ENCODE measurements at places on chromosomes 6 and 20.

DNA sequence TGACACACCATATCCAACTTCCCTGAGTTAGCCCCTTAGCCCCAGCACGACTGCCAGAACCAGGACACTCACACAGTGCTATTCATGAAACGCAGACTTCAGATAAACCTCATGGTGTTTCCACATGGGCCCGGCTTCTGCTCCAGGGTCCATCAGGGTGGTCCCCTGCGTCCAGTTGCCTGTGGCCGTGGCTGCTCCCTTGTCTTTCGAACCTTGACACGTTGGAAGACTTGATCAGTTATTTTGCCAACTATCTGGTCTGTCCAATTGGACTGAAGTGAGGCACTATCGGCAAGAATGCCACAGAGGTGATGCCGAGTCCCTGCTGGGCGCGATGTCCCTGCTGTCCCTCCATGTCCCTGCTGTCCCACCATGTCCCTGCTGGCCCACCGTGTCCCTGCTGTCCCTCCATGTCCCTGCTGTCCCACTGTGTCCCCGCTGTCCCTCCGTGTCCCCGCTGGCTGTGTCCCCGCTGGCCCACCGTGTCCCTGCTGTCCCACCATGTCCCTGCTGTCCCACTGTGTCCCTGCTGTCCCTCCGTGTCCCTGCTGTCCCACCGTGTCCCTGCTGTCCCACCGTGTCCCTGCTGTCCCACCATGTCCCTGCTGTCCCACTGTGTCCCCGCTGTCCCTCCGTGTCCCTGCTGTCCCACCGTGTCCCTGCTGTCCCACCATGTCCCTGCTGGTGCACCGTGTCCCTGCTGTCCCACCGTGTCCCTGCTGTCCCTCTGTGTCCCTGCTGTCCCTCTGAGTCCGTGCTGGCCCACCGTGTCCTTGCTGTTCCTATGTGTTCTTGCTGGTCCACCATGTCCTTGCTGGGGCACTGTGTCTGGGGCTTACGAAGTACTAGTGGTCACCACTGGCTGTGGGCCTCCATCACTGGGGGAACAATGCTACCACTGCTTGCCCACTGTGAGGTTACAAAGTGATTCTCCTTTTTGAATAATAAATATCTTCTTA is 251.4 kb downstream of the DLL1 start:
- DNase-seq, result no peak

DNA sequence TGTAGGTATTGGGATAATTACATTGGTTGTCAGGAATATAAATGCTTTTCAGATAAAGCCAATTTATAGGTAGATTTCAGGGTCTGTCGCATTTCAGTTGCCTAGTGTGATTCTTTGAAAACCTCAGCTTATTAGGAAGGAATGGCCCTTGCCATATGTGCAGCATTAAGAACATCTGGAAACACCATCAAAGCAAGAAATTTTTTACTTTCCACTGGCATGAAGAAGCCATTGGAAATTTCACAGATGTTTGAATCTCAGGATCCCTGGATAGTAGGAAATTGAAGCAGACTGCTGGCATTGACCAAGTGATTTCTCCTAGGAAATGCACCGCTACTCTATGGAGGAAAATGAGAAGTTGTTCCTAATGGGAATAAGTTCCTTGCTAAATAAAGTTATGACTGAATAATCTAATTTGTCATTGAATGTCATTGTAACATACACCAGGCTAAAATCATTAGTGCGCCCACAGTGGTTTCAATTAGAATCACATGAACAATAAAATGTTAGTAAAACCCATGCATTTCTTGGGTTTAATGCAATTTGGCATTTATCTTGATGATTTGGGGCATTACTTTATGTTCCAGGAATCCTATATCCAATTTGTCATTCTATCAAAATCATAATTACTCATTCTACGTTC is 950.1 kb downstream of the EPHA7 start:
- no peak for DNase-seq

DNA sequence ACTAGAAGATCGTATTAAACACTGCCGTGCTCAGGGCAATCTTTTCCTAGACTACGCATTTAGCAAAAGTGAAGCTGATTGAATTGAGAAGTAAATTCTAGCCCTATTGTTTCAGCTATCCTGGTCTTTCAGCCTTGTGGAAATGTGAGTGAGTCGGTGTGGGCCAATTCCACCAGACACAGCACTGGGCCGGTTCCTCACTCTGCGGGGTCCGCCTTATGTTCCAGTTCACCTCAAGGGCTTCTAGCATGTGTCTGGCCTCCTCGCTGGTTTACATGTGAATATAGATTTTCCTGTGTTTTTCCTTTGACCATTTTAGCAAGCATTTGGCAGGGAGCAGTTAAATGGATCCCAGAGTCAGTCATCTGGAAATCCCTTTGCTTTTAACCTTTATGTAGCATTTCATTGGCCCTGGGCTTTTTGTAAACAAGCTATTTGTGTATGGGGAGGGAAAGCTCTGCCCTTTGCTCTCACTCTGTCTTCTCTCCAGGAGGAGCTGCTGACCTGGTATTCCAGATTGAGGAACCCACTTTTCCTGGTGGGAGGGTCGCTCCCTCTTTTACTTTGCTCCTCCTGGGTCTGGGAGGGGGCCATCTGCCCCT is 12.4 kb upstream of the GTSF1L start:
- no peak for DNase-seq

DNA sequence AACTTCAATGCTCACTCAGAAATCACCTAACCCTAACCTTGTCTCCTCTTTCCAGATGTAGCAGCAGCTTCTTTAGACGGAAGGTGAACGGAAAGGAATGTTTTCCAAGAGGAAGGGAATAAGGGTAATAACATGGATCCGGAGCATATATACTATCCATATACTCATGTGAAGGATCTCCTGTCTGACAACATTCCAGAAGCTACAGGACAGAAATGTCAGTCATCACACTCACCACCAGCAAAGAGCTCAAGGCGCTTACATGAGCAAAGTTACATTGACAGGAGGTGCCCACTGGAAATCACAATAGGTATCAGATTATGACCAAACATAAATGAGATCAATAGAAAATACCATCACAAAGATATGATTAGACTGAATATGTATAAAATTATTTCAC is 122.1 kb upstream of the CCDC28A start:
- no peak for DNase-seq

- DNase-seq, result no peak
These were observed 4.5 kb upstream of the ALDH8A1 start for GRCh38 chr6:134954272-134955000.

GRCh38 chr20:673603-674001 is 2.0 kb downstream of the SCRT2 start:
- no peak for DNase-seq

DNA sequence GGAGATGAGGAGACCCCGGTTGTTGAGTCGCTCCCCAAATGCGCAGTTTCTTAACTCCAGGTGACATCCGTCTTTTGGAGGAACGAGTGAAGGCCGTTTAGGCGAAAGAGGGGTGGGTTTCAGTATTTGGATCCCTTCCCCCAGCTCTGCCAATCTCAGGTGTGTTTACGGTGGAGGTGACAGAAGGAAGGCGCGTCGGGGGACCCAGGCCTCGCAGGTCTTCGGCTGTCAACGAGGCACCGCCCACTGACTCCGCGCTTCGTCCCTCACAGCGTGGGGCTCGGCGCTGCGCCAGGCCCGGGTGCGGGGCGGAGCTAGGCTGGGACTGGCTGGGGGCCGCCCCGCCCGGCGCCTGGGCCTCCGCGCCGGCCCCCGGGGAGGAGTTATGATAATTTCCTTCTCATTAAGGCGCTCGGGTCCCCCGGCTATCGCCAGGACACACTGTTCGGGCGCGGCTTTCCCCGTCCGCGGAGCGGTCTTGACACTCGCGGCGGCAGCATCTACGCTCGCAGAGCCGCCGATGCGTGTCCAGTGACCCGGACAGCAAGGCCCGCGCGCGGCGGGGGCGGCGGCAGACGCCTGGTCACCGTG is at the start of gene TFAP2C:
TSS of gene TFAP2C (plus strand) at position 434 of the 591 bp plus-strand sequence. CDS start 239 bp downstream, outside the sequence.
- no peak for DNase-seq

- DNase-seq, result no peak
These were observed 25.6 kb downstream of the FUCA2 start for GRCh38 chr6:143485967-143486366.

DNA sequence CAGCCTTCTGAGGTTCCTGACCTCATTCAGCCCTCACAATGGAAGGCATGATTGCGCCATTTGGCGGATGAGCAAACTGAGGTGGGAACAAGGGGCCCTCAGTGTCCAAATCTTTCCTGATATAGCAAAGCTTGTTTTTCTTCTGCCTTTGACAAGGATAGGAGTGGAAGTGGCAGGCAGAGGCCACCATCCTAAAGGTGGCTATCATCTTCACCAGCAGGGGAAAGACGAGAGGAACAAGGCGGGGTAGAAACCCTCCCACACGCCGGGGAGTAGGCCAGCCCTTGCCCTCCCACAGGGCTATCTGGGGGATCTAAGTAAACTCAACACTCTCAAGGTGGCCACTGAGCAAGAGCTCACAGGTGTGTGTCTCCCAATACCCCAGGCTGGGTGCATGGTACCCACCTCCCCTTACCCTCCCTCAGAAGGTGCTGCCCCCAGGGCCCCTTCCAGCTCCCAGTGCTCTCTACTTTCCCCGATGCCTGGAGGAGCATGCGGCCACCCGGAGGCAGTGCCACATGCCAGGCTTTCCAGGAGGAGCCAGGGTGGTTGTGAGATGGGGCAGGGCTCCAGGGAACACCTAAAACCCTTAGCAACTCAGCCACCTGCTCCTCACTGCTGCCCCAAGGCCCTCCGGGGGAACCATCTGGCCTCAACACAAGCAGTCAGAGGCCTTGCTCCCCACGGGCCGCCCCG is 11.2 kb downstream of the SPDEF start:
- DNase-seq, result no peak

DNA sequence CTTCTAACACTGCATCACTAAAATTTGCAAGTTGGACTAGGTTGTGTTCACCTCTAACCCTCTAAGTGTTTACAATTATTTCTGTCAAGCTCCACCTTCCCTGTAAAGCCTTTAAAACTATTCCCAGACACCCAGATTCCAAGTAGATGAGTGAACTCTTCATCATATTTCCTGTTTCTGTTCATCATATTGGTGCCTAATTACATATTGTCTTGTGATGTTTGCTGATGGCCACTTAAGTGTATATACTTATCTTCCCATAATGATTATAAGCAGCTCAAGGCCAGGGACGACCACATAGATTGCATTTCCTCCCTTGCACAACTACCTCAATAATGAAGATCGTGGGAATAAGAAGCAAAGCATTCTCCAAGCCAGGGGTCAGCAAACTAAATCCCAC is 16.8 kb downstream of the TNFRSF21 start:
- DNase-seq, result no peak

DNA sequence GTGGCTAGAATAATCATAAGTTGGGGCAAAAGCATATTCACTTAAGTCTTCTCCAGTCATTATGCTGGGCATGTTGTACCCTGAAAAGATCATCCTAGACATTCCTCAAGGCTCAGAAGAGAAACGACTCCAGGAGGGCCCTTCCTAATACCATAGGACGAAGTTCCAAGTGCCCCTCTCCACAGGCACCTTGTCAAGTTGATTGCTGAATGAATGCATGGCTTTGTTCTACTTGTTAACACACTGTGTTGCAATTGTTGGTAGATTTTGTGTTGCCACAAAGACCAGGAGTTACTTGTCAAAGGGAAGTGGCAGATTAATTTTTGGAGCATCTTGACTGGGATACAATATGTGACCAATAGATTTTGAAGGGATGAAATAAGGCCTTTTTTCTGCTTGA is 194.3 kb upstream of the SMLR1 start:
- DNase-seq, result no peak
